CD4-positive, alpha-beta T cell (primary cell): ENCODE measurements at places on chromosomes 6 and 20. TPM values are rescaled to one million over a fixed set of nuclear protein-coding genes. Genes with fewer than 3 reads are reported as not detected.

Gene MC3R
- total RNA-seq = not detected

DNA sequence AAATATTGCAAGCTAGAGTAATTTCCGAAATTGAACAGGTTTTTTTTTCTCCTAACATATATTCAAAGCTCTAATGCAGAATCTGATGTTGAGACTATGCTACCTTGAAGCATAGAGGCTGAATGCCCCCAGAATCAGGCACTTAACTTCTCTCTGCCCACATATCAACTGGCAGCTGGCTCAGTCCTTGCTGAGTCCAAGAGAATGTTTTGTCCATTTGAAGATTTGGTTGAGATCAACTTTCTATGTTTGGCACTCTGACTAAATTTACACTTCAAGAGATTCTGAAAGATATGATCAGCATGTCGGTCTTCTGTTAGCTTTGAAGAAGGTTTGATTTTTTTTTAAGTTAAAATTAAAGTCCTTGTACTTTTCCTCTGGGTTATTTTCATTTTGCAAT lies 1298.1 kb downstream of the EPHA7 start:
- no peaks in the 10 kb centered on the region for H3K36me3 ChIP-seq
- DNase-seq = no peak
- H3K27me3 ChIP-seq = no peaks in the 10 kb centered on the region
- H3K4me1 ChIP-seq = no peaks in the 10 kb centered on the region

GRCh38 chr20:52150440-52151258 lies 40.9 kb downstream of the ZFP64 start:
- no peak overlapping the region for H3K4me3 ChIP-seq
- no peaks in the 10 kb centered on the region for H3K4me1 ChIP-seq
- no peak overlapping the region for H3K27ac ChIP-seq
- peaks cover 8% of the 10 kb centered on the region for H3K36me3 ChIP-seq
- DNase-seq = no peak

DNA sequence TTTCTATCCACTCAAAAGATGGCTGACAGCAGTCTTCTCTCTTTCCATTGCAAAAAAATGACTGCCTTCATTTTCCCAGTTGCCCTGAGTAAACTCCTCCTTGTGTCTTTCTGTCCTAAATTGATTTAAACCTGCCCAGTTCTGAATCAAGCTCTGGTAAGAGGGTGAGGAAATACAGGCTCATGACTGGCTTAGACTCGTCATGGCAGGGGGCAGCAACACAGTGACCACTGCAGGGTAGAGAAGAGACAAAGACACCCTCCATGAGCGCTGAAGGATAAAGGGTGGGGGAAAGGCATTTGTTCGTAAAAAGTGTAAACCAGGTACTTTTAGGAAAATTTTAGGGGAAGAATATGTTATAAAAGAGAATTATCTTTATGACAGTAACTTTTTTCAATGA lies 738.2 kb upstream of the FLRT3 start:
- no peak for DNase-seq
- no peaks in the 10 kb centered on the region for H3K27me3 ChIP-seq
- no peaks in the 10 kb centered on the region for H3K36me3 ChIP-seq
- no peak overlapping the region for H3K27ac ChIP-seq
- H3K4me3 ChIP-seq = no peak overlapping the region
- no peaks in the 10 kb centered on the region for H3K4me1 ChIP-seq
